ENCODE measurements at places on chromosomes 16 and 17.

GRCh38 chr16:87806641-87807546, 41.1 kb upstream of the KLHDC4 start:
- DNase-seq: no peak

DNA sequence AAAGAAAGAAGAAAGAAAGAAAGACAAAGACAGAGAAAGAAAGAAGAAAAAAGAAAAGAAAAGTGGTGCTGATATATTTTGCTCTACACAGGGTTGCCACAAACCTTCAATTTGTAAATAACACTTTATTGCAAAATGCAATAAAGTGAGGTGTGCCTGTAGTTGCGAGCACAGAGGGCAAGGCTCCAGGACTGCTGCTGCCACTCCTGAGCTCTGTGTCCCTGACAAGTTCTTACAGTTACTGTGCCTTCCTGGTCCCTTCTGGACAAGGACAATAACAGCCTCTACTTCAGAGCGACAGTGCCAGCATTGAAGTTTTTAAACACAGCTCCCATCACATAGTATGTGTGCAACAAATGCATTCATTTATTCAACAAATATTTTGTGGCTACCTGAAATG, 148.1 kb downstream of the AXIN2 start:
- no peak for DNase-seq

DNA sequence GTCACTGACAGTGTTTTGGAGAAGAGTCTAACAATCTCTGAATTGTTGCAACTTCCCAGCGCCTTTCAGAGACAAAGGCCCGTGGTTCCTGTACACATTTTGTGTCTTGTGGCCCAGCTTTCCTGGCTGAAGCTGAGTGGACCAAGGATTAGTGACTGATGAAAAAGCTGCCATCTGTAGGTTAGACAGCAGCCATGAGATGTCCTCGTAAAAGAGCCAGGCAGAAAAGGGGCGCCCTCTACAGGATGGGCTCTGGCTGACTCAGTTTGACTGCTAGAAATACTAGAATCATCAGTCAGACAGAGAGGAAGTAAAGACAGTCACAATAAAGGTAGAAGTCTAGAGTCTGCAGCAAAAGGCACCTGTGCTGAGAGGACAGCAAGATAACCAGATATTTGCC, 26.5 kb upstream of the NF1 start:
- DNase-seq: no peak

DNA sequence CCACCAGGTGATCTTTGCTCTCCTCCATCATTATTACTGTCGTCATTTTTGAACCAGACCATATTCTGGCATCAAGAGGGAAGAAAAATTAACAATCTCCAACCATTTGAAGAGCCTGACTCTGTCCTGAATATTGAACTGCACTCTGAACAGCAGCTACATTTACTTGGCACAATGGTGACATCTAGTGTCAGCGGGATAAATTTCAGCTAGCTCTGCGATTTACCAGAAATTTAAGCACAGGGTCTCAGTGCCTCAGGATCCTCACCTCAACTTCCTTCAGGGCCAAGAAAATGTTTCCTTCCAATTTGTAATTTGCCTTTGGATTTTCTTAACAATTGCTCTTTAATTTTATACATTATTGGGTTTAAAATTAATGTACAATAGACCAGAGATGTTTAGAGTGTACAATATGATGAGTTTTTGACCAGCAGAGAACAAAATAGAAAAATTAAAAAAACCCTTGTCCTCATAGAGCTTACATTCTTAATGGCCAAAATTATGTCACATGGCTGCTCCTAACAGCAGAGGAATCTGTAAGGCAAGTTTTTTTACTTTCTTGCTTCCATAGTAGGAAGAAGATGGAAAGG, 10.7 kb upstream of the ZNF19 start:
- DNase-seq: peak; percentile 47

GRCh38 chr17:55926276-55926990, 175.6 kb downstream of the PCTP start:
- no peak for DNase-seq

Data from activated CD4-positive, alpha-beta T cell treated with anti-CD3 and anti-CD28 coated beads, Interleukin-2, amount 50 U/mL, for 24 hours (primary cell).